Activated T-cell treated with anti-CD3 and anti-CD28 coated beads, Interleukin-2, amount 50 U/mL, for 1 hour (primary cell): ENCODE measurements at places on chromosomes 4 and X.

DNA sequence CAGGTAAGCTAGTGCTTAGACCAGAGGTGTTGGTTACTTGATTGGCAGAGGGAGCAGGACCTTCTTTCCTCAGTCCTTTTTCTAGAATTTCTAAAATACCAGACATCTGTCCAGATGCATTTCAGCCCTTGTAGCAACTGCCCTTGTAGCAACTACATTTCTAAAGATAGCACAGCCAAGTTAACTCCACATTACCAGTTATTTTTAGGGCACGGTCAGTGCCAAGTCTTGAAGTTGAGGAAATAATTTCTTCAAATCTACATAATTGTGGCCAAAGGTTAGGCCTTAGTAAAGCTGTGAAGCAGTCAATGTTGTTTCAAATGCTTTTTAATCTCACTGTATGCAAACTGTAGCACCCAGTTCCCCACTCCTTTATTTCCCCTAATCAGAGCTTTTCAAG, 62.9 kb downstream of the MID1IP1 start:
- no peak for DNase-seq

- DNase-seq = no peak
These were observed 44.2 kb downstream of the TBC1D14 start for GRCh38 chr4:6953751-6954380.

- no peak for DNase-seq
These were observed 112.9 kb downstream of the PTPN13 start for GRCh38 chr4:86706923-86707597.

DNA sequence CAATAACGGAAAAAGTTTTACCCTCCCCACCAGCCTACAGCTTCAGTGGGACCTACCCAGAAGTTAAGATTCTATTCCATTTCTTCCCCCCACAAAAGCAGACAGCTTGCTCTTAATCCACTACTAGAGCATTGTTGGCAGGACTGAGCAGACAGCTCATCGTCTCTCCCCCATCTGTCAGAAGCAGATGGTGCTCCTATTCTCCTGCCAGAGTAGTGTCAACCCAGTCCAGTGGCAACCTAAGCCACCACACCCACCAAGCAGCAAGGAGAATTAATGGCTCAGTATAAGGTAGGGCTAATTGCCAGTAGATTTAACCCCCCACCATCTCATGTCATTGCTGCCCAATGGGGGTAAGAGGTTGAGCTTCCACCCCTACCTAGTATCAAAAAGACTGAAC, 62.0 kb downstream of the AWAT2 start:
- DNase-seq = no peak

GRCh38 chr4:143353797-143354196, 17.1 kb downstream of the GAB1 start:
- no peak for DNase-seq

DNA sequence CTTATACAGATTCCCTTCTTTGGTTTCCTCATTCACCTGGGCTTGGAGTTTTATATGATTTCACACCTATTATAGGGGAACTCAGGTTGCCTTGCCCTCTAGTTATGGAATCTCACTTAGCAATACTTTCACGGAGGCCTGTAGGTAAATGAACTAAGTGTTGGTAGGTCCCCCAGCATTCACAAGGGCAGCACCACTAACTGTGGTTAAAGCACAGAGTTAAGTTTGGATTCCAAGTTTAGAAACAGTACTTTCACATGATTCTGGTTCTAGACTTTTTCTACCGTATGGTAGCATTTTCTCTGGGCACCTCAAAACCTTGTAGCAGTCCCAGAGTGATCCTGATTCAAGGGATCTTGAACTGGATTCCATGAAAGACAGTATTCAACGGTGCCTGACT, 46.4 kb downstream of the SH2D1A start:
- no peak for DNase-seq

GRCh38 chr4:22531311-22532019, 15.6 kb upstream of the ADGRA3 start:
- DNase-seq = no peak

GRCh38 chr4:88660446-88661294, 37.0 kb downstream of the NAP1L5 start:
- DNase-seq = no peak

DNA sequence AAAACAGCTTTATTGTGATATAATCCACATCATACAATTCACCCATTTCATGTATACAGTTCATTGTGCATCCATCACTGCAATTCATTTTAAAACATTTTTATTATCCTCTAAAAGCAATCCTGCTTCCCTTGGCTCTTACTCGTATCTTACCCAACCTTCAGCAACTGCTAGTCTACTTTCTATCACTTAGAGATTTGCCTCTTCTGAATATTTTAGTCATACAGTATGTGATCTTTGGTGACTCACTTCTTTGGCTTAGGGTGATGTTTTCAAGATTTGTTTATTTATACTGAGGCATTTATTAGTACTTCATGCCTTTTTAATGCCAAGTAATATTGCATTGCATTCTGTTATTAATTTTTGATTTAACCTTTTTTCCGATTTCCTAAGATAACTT, 15.0 kb upstream of the MSMO1 start:
- DNase-seq = no peak

GRCh38 chr4:73916172-73916925, 47.2 kb downstream of the CXCL1 start:
- DNase-seq = no peak
